Activated CD8-positive, alpha-beta T cell treated with anti-CD3 and anti-CD28 coated beads, Interleukin-2, amount 10 ng/mL, durations not matched to agents 7 days and 5 days (primary cell): ENCODE measurements at places on chromosomes 6 and 20. TPM values are rescaled to one million over a fixed set of nuclear protein-coding genes. Genes with fewer than 3 reads are reported as not detected.

DNA sequence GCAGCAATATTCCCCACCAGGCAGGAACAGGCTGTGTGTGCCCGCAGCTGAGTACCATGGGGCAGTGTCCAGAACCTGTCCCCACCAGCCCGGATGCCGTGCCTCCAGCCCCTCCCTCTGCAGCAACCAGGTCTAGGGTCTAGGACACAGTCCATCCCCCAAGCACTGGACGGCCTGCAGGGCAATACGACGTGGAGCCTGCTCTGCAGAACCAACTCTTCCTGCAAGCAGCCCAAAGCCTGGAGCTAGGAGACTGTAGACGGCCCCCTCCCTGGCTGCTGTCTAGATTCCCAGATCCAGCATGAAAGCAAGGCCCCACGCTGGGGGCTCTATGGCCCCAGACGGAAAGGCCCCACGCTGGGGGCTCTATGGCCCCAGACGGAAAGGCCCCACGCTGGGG lies 128.2 kb upstream of the AFDN start:
- H3K36me3 ChIP-seq = no peaks in the 10 kb centered on the region
- H3K27me3 ChIP-seq = peaks cover 37% of the 10 kb centered on the region
- peak overlapping the region; percentile 25 for H3K27ac ChIP-seq
- H3K4me1 ChIP-seq = peaks cover 18% of the 10 kb centered on the region

DNA sequence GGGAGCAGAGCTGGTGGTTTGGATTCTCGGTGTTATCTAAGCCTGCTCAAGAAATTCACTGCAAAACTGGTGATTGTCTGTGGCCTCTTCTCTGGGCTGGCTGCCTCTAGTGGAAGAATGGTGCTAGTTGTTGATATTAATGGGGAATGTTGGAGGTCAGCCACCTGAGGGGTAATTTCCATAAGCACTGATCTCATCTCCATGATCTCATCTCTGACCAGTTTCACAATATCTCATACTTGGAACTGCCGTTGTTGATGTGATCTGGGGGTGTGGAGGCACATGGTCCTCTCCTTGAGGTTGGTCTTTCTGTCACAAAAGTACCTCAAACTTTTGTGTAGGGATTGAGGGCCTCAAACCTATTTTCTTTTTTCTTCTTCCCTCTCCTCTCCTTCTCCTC lies 102.6 kb downstream of the CD109 start:
- no peaks in the 10 kb centered on the region for H3K4me1 ChIP-seq
- DNase-seq = no peak
- H3K27me3 ChIP-seq = no peaks in the 10 kb centered on the region
- H3K36me3 ChIP-seq = no peaks in the 10 kb centered on the region
- H3K27ac ChIP-seq = no peak overlapping the region

GRCh38 chr6:82176616-82177015 lies 70.9 kb downstream of the IBTK start:
- H3K4me3 ChIP-seq = no peak overlapping the region
- H3K27me3 ChIP-seq = no peaks in the 10 kb centered on the region
- H3K36me3 ChIP-seq = peaks cover 36% of the 10 kb centered on the region

DNA sequence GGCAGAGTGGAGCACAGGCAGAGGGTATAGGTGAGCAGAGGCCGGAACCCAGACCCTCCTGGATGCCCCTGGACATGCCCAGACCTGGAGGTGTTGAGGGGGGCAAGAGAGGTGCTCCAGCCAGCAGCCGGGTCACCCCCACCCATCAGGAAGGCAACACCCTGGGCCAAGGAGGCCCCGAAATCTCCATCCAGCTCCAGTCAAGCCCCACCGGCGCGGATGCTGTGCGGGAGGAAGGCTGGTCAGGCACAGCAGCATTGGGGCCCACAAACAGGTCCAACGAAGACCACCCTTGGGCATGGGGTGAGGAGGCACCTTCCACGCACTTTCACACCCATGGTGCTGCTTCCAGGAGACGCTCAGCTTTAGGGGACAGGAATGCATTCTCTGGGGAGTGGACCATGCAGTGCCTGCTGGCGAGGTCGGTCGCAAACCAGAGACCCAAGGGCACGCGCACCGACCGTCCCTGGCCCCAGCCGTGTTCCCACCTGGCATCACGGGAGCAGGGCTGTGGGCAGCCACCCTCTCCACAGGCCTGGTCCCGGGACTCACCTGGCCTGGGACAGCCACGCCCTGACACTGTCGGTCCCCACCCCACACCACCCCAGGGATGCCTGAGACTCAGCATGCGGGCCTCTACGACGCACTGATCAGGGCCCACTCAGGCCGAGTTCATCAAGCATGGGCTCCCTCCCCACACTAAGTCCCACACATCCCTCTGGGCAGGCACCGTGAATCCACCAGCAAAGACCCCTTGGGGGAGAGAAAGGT lies 43.6 kb upstream of the ZBP1 start:
- no peak overlapping the region for H3K4me3 ChIP-seq
- H3K27ac ChIP-seq = no peak overlapping the region
- H3K36me3 ChIP-seq = no peaks in the 10 kb centered on the region
- H3K27me3 ChIP-seq = no peaks in the 10 kb centered on the region
- DNase-seq = no peak

DNA sequence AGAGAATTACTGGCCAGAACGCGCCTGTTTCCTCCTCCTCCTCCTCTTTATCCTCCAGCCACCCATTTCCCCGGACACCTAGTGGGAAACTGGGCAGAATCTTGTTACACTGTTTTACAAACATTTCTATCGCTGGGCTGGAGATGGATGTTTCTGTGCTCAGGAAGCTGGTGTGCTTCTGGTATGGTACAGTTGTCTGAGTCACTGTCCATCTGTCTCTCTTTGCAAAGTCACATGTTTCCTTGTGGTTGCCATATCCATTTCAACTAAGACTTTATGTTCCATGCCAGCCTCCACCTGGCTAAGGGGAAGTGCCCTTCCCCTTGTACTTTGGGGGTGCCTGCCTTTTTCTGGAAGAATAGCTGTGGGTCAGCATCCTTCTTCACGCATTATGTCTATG lies 52.9 kb upstream of the SLC22A16 start:
- no peak overlapping the region for H3K4me3 ChIP-seq
- H3K27ac ChIP-seq = no peak overlapping the region
- H3K27me3 ChIP-seq = peaks cover 2% of the 10 kb centered on the region

DNA sequence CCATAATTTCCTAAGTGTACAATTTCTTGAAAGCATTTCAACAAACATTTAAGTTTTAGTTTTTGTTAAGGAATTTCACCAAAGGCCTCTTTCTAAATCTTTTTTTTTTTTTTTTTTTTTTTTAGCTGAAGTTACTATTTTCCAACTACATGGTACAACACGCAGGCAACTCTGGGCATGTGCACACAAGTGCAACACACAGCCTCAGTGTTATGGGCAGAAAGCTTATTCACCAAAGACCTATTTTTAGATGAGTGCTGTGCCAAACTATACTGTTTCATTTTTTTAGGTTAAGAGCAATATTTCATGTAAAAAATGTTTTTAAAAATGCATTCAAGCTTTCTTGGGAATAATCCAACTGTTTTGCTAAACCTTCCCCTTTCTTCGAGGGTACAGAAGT lies 42.0 kb upstream of the MAP3K4 start:
- H3K36me3 ChIP-seq = no peaks in the 10 kb centered on the region
- H3K4me1 ChIP-seq = no peaks in the 10 kb centered on the region
- DNase-seq = no peak
- H3K27ac ChIP-seq = no peak overlapping the region
- H3K27me3 ChIP-seq = peaks cover 7% of the 10 kb centered on the region

- H3K36me3 ChIP-seq = no peaks in the 10 kb centered on the region
- no peak overlapping the region for H3K27ac ChIP-seq
- no peak for DNase-seq
- H3K27me3 ChIP-seq = peaks cover 54% of the 10 kb centered on the region
- H3K4me1 ChIP-seq = peaks cover 15% of the 10 kb centered on the region
- no peak overlapping the region for H3K4me3 ChIP-seq
Measured at GRCh38 chr20:18058661-18059467, 1.1 kb upstream of the OVOL2 start.

DNA sequence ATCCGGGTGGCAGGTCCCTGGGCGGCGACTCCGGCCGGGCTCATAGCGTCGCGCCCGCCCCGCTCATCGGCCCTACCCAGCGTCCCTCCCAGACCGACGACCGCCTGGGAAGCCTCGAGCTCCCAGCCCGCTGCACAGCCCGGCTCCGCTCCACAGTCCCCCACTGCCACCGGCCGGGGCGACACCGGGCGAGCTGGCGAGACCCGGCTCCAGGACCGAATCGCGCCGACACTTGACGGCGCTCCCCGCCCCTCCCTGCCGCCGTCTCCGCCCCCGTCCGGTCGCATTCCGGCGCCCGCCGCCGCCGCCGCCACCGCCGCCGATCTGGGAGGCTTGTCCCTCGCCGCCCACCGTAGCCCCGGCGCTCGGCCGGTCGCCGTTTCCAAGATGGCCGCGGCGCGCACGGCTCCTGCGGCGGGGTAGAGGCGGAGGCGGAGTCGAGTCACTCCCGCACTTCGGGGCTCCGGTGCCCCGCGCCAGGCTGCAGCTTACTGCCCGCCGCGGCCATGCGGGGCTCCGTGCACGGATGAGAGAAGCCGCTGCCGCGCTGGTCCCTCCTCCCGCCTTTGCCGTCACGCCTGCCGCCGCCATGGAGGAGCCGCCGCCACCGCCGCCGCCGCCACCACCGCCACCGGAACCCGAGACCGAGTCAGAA lies at the start of gene MAP3K4:
Gene MAP3K4, plus strand, starts transcription at position 364 of the 655 bp plus-strand sequence. Its CDS starts 163 bp downstream, at position 527.
- H3K36me3 ChIP-seq = peaks cover 3% of the 10 kb centered on the region
- H3K27ac ChIP-seq = peak within 1 kb of the TSS; percentile 86
- H3K4me3 ChIP-seq = peak within 1 kb of the TSS; percentile 88
- peaks cover 23% of the 10 kb centered on the region for H3K4me1 ChIP-seq
- peak; percentile 76 for DNase-seq
- peaks cover 21% of the 10 kb centered on the region for H3K27me3 ChIP-seq

GRCh38 chr6:8481727-8482126 lies 46.4 kb upstream of the SLC35B3 start:
- no peaks in the 10 kb centered on the region for H3K27me3 ChIP-seq
- no peaks in the 10 kb centered on the region for H3K36me3 ChIP-seq
- no peaks in the 10 kb centered on the region for H3K4me1 ChIP-seq
- DNase-seq = no peak
- no peak overlapping the region for H3K4me3 ChIP-seq

- peaks cover 31% of the 10 kb centered on the region for H3K4me1 ChIP-seq
- peaks cover 32% of the 10 kb centered on the region for H3K36me3 ChIP-seq
- H3K27ac ChIP-seq = no peak overlapping the region
- H3K4me3 ChIP-seq = no peak overlapping the region
- peaks cover 9% of the 10 kb centered on the region for H3K27me3 ChIP-seq
Measured at GRCh38 chr6:57315851-57316250, 1.6 kb upstream of the PRIM2 start.

GRCh38 chr6:106522562-106523250 lies 106.6 kb downstream of the RTN4IP1 start:
- H3K4me3 ChIP-seq = peak overlapping the region; percentile 97
- DNase-seq = no peak
- peak overlapping the region; percentile 99 for H3K27ac ChIP-seq
- peaks cover 44% of the 10 kb centered on the region for H3K36me3 ChIP-seq
- H3K4me1 ChIP-seq = peaks cover 62% of the 10 kb centered on the region

DNA sequence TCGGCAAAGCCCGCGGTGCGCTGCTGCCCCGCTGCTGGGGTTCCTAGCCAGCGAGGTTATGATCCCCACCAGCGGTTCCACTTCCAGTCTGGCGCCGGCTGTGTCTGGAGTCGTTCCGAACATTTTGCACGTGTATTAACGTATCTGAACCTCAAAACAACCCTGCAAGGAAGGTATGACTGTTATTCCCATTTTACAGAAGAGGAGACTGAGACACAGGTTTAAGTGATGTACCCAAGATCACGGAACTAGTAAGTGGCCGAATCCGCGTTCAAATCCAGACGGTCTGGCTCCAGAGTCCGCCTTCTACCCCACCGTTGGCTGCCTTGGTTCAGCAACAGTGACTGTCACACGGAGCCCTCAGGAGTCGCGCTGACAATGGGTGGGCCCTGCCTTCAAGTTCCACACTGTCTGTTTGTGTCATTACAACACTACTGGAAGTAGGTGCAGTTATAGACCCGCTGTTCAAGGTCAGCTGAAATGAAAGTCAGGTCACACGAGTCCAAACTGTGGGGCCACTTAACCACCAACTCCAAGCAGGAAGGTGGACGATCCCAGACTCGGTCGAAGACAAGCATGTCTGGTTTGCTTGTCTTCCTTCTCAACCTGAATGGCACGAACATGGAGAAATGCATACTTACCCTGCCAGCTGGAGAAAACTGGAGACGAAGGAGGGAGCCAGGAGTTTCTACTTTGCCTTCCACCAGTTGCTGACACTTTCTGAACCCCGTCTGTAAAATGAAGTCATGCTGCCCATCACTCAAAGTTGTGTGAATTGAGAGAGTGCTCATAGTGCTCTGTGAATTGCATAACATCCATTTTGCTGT lies 803 bp upstream of the SRXN1 start:
- DNase-seq = no peak
- peaks cover 18% of the 10 kb centered on the region for H3K4me1 ChIP-seq
- peaks cover 8% of the 10 kb centered on the region for H3K36me3 ChIP-seq
- peaks cover 24% of the 10 kb centered on the region for H3K27me3 ChIP-seq

DNA sequence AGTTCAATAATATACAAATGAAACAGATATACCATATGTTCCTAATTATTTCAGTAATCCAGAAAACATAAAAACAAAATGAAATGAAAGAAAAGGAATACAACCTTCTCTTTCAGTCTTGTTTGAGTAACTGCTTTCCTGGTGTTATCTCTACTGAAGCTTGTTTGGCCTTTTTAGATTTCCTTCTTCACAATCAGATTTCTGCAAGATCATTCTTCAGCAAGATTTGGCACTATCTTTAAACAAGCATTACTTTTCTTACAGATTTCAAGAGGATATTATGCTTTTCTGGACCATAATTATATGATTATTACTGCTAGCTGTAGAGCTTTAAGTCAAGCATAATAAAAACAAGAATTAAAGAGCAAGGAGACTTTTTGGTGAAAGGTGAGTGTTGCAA lies 120.2 kb downstream of the MYB start:
- H3K27ac ChIP-seq = no peak overlapping the region
- H3K27me3 ChIP-seq = no peaks in the 10 kb centered on the region
- no peak for DNase-seq
- peaks cover 7% of the 10 kb centered on the region for H3K36me3 ChIP-seq
- no peak overlapping the region for H3K4me3 ChIP-seq

- no peak for DNase-seq
- H3K36me3 ChIP-seq = no peaks in the 10 kb centered on the region
- no peak overlapping the region for H3K27ac ChIP-seq
- no peak overlapping the region for H3K4me3 ChIP-seq
Measured at GRCh38 chr6:7000825-7001777, 106.7 kb upstream of the RREB1 start.

DNA sequence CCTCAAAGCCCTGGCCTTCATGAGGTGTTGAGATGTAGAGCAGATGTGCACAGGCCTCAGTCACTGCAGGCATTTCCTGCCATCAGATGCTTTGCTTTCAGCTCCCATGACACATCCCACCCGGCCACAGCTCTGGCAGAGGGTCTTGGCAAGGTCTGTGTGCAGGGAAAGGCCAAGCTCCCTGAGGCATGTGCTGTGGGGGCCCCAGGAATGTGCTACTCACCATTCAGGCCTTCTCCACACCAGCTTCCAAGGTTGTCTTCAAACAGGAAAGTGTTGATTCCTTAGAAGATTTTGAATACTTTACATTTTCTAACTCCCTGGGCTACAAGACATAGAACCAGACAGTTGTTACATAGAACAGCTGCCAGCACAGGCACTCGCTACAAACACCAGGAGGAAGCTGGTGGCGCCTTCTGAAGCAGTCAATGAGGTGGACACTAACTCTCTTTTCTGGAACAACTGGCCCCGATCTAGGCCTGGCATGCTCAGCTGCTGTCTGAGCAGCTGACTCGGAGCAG lies 27.8 kb downstream of the CASS4 start:
- H3K27me3 ChIP-seq = no peaks in the 10 kb centered on the region
- peaks cover 62% of the 10 kb centered on the region for H3K4me1 ChIP-seq
- H3K36me3 ChIP-seq = peaks cover 51% of the 10 kb centered on the region
- DNase-seq = peak; percentile 43
- H3K4me3 ChIP-seq = peak overlapping the region; percentile 42

GRCh38 chr6:130964808-130965604 lies 98.0 kb downstream of the EPB41L2 start:
- no peak overlapping the region for H3K4me3 ChIP-seq
- no peaks in the 10 kb centered on the region for H3K4me1 ChIP-seq
- no peak for DNase-seq
- H3K27me3 ChIP-seq = no peaks in the 10 kb centered on the region
- no peak overlapping the region for H3K27ac ChIP-seq

AVP gene
- not detected for total RNA-seq
